Fibroblast of mammary gland (primary cell): ENCODE measurements at places on chromosomes 2 and 18.

DNA sequence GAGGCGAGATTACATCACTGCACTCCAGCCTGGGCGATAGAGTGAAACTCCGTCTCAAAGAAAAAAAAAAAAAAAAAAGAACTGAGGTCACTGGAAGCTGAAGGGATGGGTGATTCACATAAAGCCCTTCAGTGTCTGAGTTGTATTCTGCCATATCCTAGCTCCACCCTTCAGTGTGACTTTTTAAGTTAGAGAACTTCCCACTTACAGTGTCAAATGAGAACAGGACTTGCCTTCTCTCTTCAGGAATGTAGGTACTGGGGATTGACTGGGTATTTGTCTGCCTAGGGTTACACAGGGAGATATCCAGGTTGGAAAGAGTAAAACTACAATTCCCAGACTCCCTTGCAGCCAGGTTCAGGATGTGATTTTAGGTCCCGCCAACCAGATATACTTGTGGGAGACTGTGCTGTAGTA is 37.9 kb downstream of the EHD3 start:
- peak; percentile 47 for DNase-seq

DNA sequence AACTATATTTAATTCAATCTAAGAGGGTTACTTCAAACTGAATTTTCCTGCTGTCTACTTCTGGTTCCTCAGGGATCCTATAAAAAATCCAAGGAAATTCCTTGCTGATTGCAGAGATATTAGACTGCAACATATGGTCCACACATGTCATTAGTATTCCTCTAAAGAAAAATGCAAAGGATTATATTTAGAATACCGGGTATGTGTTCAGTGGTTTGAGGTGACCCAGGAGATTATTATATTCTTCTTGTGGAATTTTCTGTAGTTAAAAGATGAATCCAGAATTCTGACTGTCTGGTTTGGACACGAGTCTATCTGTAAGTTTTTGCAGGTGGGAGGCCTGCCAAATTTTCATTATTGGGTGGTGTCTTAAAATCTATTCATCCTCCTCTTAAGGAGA is 18.2 kb downstream of the HOXD1 start:
- DNase-seq: peak; percentile 63

DNA sequence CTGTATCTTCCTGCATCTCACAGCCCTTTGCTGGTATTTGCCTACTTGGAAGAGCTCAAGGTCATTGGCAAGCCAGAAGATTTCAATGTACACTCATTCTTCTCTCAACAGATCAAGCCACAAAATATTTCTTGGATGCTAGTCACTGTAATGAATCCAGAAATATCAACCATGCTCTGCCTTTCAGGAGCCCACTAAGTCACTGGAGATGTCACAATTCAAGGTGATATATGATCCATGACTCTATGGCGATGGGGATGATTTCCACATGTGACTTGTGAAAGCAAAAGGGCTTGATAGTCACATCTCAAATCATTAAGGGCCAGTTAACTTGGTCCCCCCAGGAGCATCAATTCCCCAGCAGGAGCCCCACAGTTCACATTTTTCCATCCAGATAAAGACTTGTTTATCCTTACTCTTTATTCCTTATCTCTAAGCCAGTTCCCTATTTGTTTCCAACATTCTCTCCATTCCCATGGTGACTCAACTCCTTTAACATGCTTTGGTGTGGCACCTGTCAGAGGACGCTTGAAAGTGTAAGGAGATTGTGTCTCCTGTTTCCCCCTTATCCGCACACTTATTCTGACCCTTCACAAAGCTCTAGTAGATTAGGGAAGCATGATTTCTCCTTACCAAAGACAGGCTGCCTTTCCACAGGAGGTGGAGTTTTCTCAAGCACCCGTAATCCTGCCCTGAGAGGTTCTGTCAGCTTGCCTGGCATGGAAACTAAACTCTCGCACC is 15.8 kb downstream of the PKDCC start:
- DNase-seq: peak; percentile 77

DNA sequence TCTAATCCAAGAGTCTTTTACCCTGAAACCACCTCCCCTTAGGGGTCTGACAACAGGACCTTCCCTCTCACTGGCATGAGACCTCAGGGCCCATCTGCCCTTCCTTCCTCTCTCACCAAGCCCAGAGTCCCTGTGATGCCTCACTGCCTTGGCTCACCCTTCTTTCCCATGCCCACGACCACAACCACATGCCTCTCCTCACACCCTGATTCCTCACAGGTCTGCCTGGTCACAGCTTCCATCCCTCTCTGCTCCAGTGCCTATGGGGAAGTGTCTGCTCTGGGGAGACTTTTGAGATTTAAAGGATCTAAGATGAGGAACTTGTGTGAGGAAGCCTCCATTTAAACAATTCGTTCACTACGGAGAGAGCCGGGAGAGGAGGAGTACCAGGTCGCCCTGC is 98.9 kb upstream of the SH3BP4 start:
- no peak for DNase-seq

GRCh38 chr2:229174794-229175496 is 96.1 kb downstream of the PID1 start:
- DNase-seq: peak; percentile 66

- no peak for DNase-seq
Observed at GRCh38 chr2:239911641-239912071, 113.5 kb downstream of the NDUFA10 start.

- DNase-seq: peak; percentile 61
Observed at GRCh38 chr2:193963472-193964119, 1693.4 kb upstream of the SLC39A10 start.

DNA sequence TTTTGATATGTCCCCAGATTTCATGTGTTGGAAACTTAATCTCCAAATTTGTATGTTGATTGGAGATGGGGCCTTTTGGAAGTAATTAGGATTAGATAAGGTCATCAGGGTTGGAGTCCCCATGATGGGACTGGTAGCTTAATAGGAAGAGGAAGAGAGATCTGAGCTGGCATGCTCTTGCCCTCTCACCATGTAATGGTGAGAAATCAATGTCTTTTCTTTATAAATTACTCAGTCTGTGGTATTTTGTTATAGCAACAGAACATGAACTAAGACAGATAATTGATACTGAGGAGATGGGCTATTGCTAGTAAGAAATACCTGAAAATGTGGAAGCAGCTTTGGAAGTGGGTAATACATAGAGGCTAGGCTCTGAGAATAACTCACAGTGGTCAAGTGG is 48.0 kb downstream of the CDC42EP3 start:
- no peak for DNase-seq

- no peak for DNase-seq
Observed at GRCh38 chr18:75554176-75554575, 126.7 kb upstream of the SMIM21 start.

- DNase-seq: no peak
Observed at GRCh38 chr2:76413436-76413835, 702.7 kb upstream of the GCFC2 start.

DNA sequence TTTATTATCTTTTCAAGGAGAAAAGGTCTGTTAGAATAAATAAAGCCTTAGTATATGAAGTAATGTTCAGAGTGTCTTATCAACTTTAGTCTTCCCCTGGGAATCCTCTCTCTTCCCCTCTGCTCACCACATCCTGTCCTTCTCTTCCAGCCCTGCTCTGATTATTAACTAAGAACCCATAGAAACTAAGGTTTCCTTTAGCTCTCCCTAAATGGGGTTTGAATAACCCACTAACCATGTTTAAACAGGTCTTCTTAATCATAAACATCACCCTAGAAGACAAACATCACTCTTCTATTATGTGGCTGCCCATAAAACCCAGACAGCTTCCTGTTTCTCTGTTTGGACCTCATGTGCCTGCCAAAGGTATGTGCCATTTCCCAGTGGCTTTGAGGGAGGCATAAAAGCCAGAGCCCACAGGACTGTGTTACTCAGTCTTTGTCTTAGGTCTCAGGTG is 50.1 kb downstream of the SLC14A1 start:
- DNase-seq: peak; percentile 49

DNA sequence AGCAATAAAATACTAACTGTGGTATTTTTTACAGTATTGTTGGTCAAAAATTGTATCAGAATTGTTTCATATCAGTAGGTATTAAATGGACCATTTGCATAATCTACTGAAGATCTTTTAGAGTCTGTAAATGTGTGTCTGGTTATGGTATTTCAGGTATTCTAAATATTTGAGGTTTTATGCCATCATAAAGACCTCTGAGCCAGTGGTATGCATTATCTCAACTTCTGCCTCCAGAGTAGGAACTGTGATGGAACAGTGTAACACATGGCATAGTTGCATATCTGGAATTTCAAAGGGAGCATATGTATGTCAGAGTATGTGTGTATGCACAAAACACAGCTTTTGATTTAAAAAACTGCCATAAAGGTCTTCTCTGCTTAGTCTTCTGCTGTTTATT is 15.4 kb downstream of the GREB1L start:
- no peak for DNase-seq

GRCh38 chr2:170321526-170321925 is 143.6 kb downstream of the MYO3B start:
- peak; percentile 4 for DNase-seq

GRCh38 chr2:2328848-2329247 is 2.2 kb downstream of the MYT1L start:
- DNase-seq: no peak

- no peak for DNase-seq
Observed at GRCh38 chr2:176544991-176545956, 276.0 kb downstream of the MTX2 start.
